ENCODE measurements at places on chromosomes 7 and 10. TPM values are rescaled to one million over a fixed set of nuclear protein-coding genes. Genes with fewer than 3 reads are reported as not detected.

Gene CEP55
- total RNA-seq = 23.6 TPM

Gene SEPHS1
- total RNA-seq = 52.4 TPM

Gene TLX1
- total RNA-seq = not detected

DNA sequence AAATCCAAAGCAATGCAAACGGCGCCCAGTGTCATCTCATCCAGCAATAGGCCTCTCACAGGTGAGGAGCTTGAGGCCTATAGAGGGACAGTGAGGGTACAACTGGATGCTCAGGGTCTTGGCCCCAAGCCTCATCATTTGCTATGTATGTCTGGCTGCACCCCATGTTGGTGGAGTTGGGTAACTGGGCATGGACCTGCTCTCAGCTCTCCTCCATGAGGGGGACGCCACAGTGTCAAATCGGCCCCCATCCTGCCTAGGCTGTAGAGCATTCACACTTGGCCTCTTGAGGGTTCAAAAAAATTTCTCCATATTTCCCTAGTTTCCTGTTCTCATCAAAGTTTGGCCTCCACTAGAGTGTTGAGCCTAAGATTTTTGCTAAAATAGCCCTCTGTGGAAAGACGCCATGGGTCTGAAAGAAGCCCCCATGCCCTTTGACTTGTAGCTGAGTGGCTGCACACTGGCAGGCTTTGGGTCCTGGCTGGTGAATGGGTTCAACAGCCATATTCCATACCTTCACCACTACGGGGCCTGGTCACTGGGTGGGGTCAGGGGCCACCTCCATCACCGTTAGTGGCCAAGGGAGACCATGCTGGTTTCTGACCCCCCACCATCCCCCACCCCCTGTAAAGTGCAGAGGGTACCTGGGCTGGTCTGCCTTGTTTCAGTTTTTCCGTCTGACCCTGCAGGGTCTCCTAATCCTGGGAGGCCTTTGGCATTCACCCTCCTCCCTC is 132.3 kb upstream of the TBX20 start:
- DNase-seq = no peak

DNA sequence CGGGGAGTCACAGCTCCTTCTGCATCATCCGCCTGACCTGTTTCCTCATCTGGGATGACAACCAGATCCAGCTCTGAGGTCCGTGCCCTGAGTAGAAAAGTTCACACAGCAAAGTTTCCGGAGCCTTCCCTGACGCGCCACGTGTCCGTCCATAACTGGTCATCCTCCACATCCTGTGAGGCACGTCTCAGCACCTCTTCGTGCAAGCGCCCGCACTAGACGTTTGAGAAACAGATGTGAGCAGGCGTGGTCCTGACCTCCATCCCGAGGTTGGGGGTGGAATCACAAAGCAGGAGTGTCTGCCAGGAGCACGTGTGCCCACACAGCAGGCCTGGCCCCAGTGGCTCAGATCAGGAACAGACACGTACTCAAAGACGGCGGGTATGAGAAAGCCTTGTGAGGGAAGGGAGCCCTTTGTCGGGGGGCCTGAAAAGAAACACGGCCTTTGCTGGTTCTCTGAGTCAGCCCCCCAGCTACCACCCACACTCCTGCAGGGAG is 520.8 kb downstream of the DNAJB6 start:
- DNase-seq = no peak

DNA sequence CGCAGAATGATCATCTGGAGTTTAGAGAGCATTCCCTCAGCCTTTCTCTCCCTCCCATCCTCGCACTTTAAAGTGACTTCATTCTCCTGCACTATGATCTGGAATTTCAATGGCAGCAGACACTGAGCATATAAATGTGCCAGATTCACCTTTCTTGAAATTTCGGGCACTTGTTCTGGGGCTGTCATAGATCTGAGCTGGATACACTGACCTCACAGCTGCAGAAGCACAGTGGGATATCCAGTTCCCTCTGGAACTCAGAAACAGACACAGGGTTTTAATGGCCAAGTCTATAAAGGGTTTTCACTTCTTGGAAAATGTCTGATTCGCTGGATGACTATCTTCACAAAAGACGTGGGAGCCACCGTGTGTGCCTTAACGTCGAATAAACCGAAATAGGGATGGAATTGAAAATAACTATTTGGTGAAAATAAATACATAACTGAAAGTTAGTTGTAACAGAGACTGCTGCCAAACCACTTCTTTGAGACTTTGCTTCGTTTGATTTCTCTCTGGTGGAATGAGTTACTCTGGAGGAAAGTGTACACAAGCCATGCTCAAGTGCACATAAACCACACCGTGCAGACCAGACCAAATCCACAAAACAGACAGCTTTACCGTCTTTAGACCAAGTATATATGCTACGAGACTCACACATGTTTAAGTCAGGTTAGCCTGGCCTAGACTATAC is 126.1 kb downstream of the SVIL start:
- no peak for DNase-seq

GRCh38 chr7:159071260-159071659 is 73.4 kb downstream of the VIPR2 start:
- no peak for DNase-seq

DNA sequence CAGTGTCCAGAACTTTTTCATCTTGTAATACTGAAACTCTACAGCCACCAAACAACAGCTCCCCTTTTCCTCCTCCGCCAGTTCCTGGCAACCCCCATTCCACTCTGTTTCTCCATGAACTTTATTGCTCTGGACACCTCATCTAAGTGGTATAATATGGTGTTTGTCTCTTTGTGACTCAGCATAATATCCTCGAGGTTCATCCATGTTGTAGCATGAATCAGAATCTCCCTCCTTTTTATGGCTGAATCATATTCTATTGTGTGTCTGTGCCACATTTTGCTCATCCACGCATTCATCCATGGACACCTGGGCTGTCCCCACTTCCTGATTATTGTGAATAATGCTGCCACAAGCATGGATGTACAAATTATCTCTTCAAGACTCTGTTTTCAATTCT is 124.4 kb upstream of the FGFR2 start:
- DNase-seq = no peak

All from urinary bladder (tissue), 4 donors.